ENCODE measurements at places on chromosomes 12 and 14.

DNA sequence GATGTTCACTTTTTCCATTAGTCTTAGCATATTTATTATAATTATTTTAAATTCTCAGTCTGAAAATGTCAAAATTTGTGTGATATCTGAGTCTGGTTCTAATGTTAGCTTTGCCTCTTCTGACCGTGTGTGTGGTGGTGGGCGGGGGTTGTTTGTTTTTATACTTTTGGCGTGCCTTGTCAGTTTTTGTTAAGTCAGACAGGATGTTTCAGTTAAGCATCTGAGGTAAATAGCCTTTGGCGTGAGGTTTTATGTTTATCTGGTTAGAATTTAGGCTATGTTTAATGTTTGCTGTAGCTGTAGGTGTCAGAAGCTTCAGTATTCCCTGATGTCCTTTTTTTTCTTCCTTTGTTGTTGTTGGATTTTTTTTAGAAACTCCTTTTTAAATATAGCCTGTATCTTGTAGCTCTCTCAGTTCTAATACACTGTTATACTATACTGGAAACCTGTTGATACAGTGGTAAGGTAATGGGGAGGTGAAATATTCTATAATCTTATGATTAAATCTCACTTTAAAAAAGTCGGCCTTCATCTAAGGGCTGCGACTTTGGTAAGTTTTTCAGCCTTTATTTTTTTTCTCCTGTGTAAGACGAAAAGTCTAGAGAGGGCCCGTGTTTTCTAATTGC is 111.6 kb downstream of the SCAF11 start:
- no peak for DNase-seq

DNA sequence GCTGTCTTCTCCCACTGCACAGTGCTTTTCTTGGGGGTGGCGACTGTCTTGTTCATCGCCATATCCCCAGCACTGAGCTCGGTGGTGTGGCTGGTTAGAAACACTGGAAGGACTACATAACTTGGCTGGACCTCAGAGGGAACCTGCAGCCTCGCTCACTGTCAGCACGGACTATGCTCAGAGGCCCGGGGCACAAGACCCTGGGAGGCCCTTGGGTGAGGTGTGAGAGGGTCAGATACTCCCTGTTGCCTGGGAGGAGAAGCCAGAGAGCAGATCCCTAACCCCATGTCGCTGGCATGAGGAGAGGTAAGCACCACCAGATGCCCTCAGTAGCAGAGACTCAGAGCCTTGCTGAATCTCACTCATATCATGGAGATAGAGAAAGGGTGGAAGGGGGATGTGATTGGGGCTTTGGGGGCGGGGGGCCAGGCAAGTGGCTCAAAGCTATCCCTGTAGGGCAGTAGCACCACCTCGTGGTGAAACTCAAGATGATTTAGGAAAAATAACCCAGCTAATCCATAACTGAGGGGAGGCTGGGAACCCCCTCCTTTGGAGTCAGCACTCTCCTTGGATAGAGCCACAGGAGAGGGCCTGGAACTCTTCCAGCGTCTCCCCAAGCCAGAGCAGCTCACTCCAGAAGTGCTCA is 18.7 kb upstream of the HDAC7 start:
- DNase-seq, result no peak

DNA sequence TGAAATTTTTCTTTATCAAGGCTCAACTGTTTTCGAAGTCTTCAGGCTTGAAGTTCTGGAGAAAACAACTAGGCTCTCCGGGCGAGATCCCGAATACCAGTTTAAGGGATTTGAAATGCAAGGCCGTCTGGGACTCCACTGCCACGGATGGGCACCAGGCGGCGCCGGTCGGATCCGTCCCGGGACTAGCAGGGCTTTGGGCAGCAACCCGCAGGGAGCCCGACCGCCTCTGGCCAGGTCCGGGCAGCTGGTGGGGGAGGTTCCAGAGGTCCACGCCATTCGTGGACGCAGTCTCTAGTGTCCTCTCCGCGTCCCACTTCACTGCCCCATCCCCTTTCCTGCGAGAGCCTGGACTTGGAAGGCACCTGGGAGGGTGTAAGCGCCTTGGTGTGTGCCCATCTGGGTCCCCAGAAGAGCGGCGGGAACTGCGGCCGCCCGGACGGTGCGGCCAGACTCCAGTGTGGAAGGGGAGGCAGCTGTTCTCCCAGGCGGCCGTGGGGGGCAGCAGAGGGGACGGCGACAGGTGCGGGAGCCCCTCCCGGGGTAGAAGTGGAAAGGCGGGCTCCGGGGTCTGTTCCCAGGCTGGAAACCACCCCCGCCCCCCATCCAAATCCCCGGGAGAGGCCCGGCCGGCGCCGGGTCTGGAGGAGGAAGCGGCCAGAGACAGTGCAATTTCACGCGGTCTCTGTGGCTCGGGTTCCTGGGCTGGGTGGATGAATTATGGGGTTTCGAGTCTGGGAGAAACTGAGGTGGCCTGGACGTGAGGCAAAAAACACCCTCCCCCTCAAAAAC is 838 bp upstream of the ERBB3 start:
- DNase-seq, result peak; percentile 92

GRCh38 chr14:55707365-55707804 is 127.4 kb downstream of the KTN1 start:
- DNase-seq, result no peak

DNA sequence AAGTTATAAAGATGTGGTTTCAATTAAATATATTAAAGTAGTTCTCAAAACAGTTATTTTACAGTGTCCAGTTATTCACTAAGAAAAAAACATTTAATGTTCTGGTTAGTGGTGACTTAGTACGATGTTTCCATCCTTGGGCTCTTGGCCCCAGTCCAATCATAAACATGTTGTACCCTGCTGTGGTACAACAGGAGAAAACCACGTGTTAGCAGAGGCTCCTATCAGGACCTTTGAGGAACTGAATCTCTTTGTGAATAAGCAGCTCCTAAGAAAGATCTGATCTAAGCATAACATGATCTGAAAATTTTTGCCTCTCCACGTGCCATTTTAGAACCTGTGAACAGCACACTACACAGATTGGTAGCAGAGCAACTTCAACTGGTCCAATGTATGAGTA is 234.0 kb downstream of the SYT1 start:
- DNase-seq, result no peak

- DNase-seq, result no peak
Measured at GRCh38 chr12:89370850-89371249, 18.5 kb upstream of the DUSP6 start.

DNA sequence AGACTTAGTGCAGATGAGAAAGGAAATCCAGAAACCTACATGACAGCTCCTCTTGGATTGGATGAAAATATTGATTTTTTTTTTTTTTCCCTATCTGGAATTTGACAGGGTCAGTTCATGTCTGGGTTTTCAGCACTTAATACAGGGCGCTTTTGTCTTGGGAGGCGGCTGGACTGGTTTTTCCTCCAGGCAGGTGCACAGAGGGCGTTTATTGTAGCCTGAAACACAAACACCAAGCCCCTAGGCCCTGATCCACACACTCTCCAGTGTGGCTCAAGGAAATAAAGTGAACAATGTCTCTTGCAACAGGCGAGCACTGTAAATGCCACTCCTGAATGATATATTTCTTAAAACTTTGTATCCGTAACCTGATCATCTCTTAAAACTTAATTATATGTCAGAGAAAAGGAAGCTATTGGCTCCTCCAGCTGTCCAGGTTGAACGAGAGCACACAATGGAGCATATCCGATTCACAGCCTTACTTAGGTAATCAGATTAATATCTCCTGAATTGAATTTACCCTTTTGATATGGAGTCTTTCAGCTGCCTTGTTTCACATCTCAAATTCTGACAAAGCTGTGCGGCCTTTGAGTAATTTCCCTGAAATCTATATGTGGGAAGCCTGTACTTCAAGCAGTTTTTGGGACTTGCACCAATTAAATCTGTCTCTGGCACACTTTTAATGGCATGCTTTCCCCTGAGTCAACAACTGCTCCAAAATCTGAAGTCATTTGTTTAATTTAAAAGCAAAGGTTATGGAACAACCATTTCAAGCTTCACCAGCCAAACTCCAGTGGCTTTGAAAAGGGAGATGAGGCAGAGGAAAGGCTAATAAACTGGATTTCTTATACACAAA is 485.7 kb downstream of the ZFP36L1 start:
- DNase-seq, result no peak

GRCh38 chr12:57491393-57492280 is 3.8 kb downstream of the MARS1 start:
- no peak for DNase-seq
